ENCODE measurements at places on chromosomes 13 and 19.

DNA sequence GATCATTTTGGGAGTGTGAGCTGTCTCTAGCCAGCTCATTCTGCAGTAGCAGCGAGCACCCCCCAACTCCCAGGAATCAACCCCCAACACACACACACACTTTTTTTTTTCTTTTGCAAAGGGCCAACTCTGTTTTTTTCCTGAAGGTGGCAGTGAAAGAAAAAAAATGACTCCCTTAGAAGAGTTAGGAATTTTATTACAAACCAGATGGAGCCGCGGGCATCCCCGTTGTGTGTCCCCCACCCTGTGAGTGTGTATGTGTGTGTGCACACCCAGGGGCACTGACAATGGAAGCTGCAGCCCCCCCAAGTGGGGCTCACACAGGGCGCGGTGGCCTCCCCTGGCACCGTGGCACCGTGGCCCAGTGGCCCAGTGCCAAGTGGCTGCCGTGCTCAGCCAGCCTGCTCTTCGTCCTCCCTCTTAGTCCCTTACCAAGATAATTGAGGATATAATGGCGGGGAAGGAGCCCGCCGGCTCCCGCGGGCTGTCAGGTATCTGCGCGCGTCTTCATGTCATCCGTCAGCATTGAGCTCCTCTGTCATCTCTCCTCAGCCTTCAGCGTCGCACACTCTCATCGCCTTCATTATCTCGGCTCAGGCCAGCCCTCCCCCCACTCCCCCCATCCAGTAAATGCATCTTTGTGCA is 314.1 kb downstream of the ZNF536 start:
- DNase-seq: no peak

DNA sequence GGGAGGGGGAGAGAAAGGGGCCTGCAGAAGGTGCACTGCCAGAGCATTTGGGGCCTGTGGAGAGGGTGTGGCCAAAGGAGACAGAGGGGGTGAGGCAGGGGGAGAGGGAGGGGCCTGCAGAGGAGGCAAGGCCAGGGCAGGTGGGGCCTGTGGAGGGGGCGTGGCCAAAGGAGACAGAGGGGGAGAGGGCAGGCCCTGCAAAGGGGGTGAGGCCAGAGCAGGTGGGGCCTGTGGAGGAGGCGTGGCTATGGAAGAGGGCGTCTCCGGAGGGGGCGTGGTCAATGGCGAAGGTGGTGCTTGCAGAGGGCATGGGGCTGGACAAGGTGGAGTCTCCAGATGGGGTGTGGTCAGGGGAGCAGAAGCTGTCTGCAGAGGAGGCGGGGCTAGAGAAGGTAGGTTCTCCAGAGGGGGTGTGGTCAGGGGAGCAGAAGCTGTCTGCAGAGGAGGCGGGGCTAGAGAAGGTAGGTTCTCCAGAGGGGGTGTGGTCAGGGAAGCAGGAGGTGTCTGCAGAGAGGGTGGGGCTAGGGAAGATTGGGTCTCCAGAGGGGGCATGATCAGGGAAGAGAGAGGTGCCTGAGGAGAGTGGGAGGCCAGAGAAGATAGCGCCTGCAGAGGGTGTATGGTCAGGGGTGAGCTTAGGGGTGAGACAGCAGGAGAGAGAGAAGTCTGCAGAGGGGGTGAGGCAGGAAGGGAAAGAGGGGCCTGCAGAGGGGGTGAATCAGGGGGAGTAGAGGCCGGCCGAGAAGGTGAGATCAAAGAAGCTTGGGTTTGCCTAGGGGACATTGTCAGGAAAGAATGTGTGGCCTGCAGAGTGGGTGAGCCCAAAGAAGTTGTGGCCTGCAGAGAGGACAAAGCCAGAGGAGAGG is 3.4 kb downstream of the PRR36 start:
- DNase-seq: no peak

GRCh38 chr13:109422161-109422560 is 364.2 kb downstream of the IRS2 start:
- no peak for DNase-seq

DNA sequence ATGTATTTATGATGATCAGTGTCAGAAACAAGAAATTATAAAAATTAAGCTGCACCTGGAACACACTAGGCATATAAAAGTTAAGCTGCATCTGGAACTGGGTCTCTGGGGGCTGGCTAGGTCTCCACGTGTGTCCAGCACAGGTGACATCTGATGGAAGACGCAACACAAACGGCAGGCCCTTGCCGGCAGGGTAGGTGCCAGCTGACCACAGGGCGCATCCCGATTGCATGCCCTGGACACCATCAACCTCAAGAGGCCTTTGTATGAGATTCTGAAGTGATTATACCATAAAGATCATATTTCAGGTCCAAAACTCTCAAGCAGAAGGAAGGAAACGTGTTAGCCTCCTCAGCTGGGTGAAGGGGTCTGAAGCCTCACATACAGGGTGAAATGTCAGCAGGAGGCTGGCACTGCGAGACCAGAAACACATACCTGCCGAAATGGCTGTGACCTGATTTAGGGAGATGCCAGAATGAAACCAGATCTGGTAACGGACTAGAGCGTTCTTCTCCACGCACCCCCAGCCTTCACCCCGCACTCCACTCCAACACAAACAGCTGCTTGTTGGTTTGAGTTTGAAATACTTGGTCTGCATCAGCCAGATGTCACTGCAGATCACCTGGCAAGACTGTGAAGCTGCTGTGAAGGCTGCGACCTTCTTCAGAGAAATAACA is 37.3 kb downstream of the COL4A1 start:
- DNase-seq: no peak

- DNase-seq: no peak
Observed at GRCh38 chr19:10258080-10258710, 6.2 kb downstream of the MRPL4 start.

GRCh38 chr19:56942756-56943155 is 102.2 kb upstream of the PEG3 start:
- no peak for DNase-seq

DNA sequence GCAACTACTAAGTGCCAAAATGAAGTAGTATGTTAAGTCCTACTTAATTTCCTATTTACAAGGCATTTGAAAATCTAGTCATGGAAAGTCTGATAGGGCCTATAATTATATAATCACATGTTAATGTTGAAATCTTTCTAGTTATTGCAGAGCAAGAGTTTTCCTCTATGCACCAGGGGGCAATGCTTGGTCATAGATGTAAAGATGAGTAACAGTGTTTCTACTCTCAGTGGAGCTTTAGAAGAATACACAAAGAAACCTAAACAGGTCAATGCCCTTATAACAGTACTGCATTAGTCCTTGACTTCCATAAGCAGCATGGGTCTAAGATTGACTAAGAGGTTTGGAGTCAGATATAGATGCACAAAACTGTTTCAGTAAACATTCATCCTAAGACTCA is 218.7 kb downstream of the KCTD12 start:
- DNase-seq: no peak

DNA sequence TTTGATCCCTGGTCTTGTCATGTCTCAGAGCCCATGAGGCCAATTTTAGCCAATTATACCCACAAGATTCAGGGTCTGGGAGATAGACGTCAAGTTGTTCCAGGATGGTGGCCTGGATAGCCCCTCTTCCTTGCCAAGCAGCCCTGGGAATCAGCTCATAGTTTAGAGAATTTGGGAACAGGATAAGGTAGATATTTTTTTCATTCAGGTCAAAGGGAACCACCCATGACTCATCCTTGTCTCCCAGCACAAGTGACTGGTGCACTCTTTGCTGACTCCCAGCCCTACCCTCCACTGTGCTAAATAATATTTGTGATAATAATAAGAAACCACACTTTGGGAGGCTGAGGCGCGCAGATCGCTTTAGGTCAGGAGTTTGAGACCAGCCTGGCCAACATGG is 17.1 kb upstream of the S1PR4 start:
- DNase-seq: no peak

DNA sequence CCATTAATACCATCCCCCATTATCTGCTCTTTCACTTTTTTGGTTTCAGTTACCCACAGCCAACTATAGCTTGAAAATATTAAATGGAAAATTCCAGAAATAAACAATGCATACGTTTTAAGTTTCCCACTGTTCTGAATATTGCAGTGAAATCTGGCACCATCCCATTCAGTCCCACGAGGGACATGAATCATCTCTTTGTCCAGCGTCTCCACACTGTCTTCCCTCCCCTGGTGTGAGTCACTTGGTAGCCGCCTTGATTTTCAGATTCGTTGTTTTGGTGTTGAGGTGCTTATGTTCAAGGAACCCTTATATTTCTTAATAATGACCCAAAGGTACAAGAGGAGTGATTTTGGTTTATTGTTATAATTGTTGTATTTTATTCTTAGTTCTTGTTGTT is 246.1 kb downstream of the DCT start:
- DNase-seq: no peak

- DNase-seq: peak; percentile 63
Observed at GRCh38 chr19:20923077-20923871, at the start of gene ZNF85. ZNF85 (plus strand) TSS chr19:20923251; CDS start chr19:20923401, 150 bp downstream.

GRCh38 chr13:24905242-24905641 is 141.3 kb downstream of the RNF17 start:
- DNase-seq: no peak

DNA sequence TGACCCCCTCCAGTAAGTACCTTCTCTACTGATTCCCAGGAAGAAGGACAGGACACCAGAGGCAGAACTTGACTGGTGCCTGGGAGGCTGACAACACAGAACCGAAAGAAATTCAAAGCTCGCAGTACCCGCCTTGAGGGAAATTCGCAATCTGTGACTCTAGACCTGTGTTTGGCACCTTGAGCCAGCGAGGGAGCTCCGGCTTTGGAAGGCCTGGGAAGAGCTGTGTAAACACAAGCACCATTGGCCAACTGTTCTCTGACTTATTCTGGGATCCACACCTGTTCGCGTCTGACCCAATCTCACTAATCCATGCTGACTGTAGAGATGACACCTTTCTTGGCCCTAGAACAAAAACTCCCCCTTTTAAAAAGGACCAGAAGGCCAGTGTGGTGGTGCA is 50.7 kb downstream of the CEBPG start:
- DNase-seq: no peak

DNA sequence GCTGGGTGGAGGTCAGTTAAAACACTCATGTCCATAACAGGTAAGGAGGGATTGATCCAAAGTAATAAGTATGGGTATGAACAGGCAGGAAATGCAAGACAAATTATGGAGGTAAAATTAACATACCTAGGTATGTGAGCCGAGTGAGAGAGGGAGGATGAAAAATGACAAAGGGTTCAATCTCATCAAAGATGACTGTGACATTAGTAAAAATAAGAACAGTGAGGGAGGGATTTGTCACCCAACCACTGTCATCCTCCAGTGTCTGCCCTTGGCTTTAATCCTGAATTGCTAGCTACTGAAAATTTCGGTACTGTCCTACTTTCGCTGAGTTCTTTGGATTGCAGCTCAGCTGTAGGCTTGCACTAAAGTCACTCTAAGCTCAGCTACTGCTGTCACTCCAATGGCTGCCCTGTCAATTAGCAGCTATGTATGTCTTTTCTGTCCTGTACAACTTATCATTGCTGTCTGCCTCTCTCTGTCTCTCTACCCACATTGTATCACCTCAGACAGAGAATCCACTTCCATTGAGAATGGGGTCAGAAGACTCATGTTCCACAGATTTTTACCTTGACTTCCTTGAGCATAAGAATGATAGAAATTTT is 62.5 kb downstream of the LRRC63 start:
- DNase-seq: no peak

- no peak for DNase-seq
Observed at GRCh38 chr13:34412817-34413375, 529.2 kb upstream of the NBEA start.

DNA sequence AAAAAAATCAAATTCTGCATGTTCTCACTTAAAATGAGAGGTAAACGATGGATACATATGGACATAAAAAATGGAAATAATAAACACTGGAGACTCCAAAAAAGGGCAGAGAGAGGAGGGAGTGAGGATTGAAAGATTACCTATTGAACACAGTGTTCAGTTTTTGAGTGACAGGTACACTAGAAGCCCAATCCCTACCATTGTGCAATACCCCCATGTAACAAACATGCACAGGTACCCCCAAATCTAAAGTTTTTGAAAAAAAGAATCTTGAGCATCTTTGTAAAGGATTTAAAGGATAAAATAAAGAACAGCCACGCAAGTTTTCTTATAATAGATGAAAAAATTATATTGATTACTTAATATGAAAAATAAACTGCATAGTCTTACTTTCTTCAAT is 16.7 kb upstream of the CLC start:
- no peak for DNase-seq

DNA sequence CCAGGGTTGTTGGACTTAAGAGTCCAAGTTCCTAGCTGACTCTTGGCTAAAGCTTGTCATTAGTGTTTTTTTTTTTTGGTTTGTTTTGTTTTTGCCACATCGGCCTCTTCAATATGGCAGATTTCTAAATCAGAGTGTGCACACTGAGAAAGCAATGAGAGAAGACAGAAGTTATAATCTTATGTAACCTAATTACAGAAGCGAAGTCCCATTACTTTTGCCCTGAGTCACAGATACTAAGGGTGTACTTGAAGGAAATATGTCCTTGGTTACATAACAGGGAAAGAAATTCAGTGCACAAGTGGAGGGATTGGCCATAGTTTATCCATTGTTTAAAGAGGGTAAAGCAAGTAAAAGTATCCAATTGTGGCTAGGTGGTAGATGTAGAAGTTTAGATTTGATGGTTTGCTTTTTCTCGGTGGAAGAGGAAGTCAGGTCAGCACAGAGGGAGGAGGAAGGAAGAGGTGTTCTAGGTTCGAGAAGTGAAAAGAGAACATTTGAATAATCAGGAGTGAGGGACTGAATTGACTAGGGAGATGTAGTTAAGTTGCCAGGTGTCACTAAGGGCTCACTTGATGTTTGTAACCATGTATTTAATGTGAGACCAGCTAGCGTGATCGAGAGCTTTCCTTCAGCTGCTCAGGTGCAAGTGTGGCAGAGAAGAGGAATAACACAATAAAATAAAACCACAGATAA is 12.2 kb downstream of the GTF2F2 start:
- no peak for DNase-seq

- DNase-seq: no peak
Observed at GRCh38 chr19:2514981-2515518, 39.1 kb downstream of the GADD45B start.

DNA sequence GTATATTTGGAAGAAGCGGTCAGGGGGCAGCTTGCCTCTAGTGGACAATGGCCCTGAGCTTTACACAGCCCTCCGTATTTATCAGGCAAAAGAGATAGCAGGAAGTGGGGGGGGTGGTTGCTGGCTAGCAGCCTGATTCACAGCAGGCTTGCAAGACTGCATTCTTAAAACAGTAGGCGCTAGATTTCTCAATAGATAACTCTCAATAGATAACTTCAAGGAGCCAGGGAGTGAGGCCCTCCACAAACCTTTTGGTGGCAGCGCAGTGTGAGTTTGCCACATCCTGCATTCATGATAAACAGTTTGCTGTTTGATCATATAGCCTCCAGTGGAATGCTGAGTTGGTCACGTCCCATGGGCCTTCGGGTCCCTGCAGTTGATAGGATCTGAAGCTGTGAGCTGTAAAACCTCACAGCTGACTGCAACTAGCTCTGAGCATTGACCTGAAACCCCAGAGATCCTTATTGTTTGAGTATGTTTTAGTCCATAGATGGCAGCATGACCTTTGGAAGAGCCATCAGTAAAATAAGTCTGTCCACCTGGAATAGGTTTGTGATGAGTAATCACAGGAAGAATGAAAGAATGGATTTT is 12.2 kb downstream of the FPR3 start:
- DNase-seq: no peak

GRCh38 chr19:42528354-42529247 is at the start of gene CEACAM1:
CEACAM1 (minus strand) TSS chr19:42528481; CDS start chr19:42528374, 107 bp downstream.
- no peak for DNase-seq
